Activated T-helper 1 cell treated with anti-CD3 and anti-CD28 coated beads, Interleukin-12 subunit alpha, Interleukin-12 subunit beta, Interleukin-2, Interleukin-4 antibody, amounts not matched to agents 30 ng/mL and 10 ng/mL and 1 ng/mL, durations not matched to agents 14 hours and 24 hours and 36 hours (primary cell): ENCODE measurements at places on chromosomes 3 and 15.

GRCh38 chr15:41967506-41968206 lies 4.7 kb downstream of the EHD4 start:
- DNase-seq: no peak

GRCh38 chr3:25597535-25598101 lies 67.1 kb downstream of the TOP2B start:
- no peak for DNase-seq

DNA sequence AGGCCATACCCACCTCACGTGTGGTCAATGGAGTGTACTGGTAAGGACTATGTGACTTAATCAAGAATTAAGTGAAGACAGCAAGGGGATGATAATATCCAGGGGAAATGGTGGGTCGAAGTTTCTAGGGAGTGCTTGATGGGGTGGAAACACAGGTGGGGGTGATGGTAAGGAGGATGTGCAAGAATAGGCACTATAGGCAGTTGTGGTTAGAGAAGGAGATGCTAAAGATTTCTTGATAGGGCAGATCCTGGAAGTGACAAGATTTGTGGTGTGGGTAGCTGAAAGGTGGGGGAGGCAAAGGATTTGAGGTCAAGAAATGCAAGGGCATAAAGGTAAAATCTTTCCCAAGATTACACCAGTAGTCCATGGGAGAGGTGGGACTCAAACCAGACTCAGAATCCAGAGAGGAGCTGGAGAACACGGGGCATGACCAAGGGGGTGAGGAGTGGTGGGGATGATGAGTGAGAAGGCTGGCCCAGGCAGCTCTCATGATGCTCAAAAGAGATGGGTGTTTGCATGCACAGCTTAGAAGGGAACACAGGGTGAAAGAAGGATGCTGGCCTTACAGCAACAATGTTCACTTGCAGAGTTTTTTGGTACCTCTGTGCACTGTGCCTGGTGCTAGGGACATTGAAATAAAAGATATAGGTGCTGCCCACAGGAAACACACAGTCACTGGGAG lies 78.4 kb downstream of the CCR1 start:
- DNase-seq: no peak

GRCh38 chr15:101156509-101157159 lies 95.2 kb downstream of the CHSY1 start:
- no peak for DNase-seq

- peak; percentile 48 for DNase-seq
Observed at GRCh38 chr15:68553994-68554720, 24.6 kb upstream of the CORO2B start.

GRCh38 chr3:55090746-55091145 lies 162.9 kb upstream of the LRTM1 start:
- DNase-seq: no peak
